ENCODE measurements at places on chromosomes 3 and 15. TPM values are rescaled to one million over a fixed set of nuclear protein-coding genes. Genes with fewer than 3 reads are reported as not detected.

Gene CELF6
- total RNA-seq, result 1.6 TPM

Gene ATP10A
- 27.2 TPM for total RNA-seq

Gene ZNF860
- 0.45 TPM for total RNA-seq

Gene ACKR4
- total RNA-seq, result 4.6 TPM

Gene SERINC4
- total RNA-seq, result 0.22 TPM

Gene C3orf80
- total RNA-seq, result 0.87 TPM

Gene BSN
- 0.16 TPM for total RNA-seq

Gene GOLGA8M
- total RNA-seq, result 5.8 TPM

Gene SMCO1
- total RNA-seq, result not detected

Gene RYR3
- total RNA-seq, result 0.48 TPM

Gene CPNE9
- total RNA-seq, result not detected

Gene KLF15
- total RNA-seq, result 53.8 TPM

Gene SNX22
- total RNA-seq, result 0.71 TPM

Gene ST8SIA2
- total RNA-seq, result not detected
